ENCODE measurements at places on chromosomes 1 and 21. TPM values are rescaled to one million over a fixed set of nuclear protein-coding genes. Genes with fewer than 3 reads are reported as not detected.

GRCh38 chr1:220698607-220699016 is 8.4 kb downstream of the C1orf115 start:
- DNase-seq = no peak

DNA sequence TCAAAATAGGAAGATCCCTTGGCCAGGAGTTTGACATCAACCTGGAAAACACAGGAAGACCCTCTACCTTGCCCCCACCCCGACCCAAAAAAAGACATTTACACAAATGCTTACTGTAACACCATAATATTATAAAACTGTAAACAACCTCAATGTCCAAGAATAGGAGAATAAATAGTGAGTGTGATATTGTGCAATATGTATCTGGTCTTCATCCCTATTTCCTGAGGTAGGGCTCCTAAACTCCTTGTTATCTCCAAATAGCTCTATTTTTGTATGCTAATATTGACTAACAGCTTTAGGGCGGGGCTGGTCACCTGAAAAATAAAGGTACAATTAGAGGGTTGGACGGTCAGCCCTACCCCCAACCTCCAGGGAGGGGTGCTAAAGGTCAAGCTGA is 23.5 kb downstream of the RSBN1 start:
- DNase-seq = no peak

Gene CDC20
- total RNA-seq = 163 TPM

DNA sequence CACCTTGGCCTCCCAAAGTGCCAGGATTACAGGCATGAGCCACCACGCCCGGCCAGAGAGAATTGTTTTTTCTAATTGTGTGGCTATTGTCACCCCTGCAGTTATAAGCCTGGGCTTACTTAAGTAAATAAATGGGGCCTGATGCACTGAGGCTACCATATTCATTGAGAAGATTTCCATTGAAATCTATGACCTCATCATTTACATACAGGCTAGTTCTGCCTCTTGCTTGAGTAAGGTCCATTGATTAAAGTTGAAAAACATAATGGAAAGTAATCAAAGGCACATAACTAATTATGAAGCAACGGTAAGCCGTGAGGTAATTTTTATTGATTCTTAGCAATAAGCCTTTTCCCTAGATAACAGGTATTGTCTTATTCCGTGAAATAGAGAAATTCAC is 788.9 kb downstream of the ADGRL2 start:
- DNase-seq = no peak

Gene ASCL5
- 0.09 TPM for total RNA-seq
